ENCODE measurements at places on chromosomes 13 and 19.

GRCh38 chr19:1651568-1652291 is 685 bp downstream of the TCF3 start:
- no peak for DNase-seq

DNA sequence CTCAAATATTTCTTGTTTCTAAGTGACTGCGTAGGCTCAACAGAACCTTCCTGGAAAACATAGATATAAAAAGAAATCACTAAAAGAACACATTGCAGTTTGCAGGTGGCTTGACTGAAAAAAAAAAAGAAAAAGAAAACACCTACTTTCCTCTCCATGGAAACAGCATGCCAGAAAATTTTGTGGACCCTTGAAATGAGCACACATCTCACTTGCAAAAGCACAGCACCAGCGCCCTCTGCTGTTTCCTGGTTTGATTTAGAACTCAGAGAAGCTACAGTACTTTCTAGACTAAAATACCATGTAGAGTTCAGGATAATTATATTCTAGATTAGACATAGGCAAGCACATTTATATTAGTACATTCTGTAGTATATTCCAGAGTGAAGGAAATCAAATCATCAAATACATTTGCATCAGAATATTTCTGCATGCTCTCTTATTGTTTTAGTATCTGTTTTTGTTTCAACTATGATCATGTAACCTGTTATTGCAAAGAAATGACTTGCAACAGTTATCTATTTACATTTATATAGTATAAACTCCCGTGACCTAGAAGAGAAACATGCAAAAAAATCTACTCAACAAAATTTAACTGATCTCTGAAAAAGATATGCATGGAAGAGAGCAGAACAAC is 22.3 kb upstream of the XPO4 start:
- peak; percentile 61 for DNase-seq

DNA sequence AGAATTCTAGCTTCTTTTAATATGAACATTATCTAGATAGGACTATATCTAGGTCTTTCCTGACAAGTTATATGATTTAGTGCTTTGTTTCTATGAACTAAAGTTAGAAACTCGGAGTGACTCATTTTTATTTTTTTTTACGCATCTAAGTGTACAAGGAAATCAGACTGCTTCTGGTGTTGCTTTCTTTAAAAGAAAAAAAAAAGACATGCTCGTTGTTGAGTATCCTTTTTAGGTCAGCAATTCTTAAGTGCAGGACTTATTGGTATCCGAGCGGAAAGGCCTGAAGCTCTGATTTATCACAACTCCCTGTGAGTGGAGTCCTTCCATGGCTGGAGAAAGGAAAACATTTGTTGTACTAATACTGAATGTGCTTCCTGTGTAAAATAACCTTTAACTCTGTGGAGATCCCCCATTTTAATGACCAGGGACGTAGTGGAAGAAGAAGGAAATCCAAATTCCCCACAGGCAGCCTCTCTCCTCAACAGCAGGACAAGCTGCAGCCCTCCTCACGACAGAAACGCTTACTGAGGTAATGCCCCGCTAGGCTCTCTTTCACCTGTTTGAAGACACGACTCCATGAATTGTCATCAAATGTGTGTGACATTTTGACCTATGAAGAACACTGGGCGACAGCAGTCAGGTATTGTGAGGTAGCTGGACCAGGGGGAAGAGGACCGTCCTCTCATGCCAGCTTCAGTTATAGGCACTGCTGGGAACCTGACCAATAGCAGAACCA is 17.9 kb upstream of the POMP start:
- no peak for DNase-seq

- no peak for DNase-seq
These were observed 1002.4 kb upstream of the PCDH9 start for GRCh38 chr13:68232351-68233130.

DNA sequence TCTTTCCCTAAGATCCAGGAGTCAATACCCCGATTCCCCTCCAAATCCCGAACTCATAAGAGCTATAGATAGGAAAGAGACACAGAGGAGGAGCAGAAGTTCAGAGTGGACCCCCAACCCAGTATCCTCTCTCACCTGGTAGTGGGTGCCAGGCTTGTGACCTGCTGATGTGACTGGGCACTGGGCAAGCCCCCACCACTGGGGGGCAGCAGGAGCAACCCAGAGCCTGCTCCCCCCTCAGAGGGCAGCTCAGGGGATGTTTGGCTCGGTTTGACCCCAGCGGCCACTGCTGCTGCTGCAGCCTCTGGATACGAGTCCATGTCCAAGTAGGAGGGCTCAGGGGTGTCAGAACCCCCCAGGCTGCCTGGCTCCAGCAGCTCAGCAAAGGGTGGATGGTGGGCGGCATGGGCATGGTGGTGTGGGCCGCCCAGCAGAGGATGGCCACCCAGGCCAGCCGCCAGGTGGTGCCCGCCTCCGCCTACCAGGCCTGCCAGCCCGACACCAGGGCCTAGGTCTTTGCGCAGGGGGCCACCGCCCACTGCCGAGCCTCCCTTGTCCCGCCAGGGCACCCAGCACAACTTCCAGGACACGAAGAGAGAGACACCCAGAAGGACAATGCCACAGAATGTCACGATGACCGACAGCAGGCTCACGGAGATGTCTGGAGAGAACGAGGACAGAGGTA is 7.4 kb downstream of the SYT3 start:
- DNase-seq, result no peak

DNA sequence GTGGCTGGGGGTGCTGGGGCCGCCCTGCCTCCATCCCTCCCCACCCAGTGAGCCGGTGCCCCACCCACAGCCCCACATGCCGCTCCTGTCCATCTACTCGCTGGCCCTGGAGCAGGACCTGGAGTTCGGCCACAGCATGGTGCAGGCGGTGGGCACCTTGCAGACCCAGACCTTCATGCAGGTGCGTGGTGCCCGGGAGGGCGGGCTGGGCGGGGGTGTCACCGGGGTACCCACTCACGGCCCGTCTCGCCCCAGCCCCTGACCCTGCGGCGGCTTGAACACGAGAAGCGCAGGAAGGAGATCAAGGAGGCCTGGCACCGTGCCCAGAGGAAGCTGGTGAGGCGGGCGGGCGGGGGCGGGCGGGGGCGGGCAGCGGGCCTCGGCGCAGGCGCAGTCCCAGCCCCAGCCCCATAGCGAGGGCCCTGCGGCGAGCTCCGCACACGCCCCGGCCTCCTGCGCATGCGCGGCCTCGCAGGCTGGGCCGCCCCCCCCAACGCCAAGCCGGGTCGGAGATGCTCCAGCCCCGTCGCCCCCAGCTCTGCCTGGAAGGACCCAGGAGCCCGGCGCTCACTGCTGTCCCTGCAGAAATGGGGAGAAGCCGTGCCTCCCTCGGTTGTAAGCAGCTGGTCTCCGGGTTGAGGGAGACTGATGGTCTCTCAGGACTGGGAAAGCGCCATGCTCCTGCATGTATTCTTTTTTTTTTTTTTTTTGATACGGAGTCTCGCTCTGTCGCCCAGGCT is 7.7 kb downstream of the ARHGAP45 start:
- DNase-seq, result peak; percentile 80

- no peak for DNase-seq
These were observed 10.8 kb downstream of the LDLR start for GRCh38 chr19:11100049-11100448.

DNA sequence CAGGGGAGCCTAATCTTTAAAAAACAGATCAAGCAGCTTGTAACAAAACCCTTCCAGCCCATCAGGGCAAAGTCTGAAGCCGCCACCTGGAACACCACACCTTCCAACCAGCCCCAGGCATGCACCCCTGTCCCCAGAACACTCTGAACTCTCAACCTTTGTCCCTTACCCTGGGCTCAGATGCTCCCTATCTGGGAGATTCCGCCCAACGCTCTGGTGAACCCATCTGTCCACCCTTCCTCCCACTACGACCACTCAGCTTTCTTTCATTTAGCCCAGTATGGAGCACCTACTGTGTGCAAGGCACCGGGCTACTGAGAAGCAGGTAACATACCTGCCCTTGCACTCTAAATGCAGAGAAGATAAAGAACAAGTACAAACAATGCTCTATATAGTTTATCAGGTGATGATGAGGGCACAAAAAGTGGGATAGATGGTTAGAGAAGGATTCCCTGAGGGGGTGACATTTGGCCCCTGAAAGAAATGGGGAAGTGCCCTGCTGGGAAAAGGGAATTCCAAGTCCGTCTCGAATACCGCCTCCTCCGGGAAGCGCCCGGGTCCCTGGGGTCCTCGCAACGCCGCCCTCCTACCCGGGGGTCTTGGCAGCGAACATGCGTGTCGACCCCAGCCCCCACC is 629 bp downstream of the PEPD start:
- DNase-seq, result no peak

DNA sequence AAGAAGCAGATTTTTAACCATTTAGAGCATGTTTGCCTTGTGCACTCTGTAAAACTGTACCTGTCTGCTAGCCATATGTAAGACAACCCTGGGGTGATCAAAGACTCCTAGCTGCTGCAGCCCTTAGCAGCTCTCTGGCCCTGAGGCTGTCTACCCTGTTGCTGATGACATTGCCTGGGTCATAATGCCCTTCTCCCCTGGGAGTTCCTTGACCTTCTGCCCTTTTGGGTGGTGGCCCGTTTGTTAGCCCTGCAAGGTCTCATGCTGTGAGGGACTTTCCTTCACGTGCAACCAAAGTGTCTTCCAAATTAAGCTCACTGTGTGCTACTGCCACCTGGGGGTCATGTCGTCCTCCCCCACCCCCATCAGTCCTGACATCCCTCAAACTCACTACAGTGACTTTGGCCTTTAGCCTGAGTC is 7.4 kb downstream of the GPC6 start:
- no peak for DNase-seq

DNA sequence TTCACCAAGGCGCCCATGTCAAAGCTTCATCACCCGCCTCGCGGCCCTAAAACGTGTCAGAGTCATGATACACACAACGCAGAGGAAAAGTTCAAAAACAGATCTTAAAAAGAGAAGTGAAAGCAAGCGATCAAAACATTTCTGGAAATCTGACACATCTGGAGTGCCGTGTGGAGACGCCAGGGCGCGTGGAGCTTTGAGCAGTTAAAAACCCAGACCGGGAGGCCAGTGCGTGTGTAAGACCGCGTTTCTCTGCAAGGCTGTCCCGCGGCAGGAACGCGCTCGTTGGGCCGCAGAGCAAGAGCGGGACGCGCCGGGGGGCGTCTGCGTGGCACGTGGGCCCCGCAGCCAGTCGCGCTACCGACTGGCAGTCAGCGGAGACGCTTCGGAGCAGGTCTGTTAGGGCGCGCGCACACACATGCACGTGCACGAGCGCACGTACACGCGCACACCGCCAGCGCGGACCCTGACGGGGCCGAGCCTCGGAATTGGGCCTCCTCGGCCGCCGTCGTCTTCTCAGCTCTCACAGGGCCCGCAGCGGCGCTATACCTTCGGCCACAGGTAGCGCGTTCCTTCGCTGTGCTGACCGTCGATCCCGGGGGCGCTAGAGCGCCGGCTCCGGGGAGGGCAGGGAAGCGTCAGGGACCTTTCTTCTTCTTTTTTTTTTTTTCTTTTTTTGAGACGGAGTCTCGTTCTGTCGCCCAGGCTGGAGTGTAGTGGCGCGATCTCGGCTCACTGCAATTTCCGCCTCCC is 35.8 kb downstream of the RNF6 start:
- DNase-seq, result peak; percentile 92

- DNase-seq, result no peak
These were observed 340.2 kb downstream of the DIAPH3 start for GRCh38 chr13:59823486-59823885.

GRCh38 chr13:35293579-35294226 is 182.8 kb downstream of the MAB21L1 start:
- no peak for DNase-seq

- no peak for DNase-seq
These were observed 36.6 kb upstream of the ZNF429 start for GRCh38 chr19:21468791-21469190.

DNA sequence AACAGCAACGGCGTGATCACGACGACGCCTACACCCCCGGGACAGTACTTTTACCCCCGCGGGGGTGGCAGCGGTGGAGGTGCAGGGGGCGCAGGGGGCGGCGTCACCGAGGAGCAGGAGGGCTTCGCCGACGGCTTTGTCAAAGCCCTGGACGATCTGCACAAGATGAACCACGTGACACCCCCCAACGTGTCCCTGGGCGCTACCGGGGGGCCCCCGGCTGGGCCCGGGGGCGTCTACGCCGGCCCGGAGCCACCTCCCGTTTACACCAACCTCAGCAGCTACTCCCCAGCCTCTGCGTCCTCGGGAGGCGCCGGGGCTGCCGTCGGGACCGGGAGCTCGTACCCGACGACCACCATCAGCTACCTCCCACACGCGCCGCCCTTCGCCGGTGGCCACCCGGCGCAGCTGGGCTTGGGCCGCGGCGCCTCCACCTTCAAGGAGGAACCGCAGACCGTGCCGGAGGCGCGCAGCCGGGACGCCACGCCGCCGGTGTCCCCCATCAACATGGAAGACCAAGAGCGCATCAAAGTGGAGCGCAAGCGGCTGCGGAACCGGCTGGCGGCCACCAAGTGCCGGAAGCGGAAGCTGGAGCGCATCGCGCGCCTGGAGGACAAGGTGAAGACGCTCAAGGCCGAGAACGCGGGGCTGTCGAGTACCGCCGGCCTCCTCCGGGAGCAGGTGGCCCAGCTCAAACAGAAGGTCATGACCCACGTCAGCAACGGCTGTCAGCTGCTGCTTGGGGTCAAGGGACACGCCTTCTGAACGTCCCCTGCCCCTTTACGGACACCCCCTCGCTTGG is 966 bp downstream of the JUNB start:
- peak; percentile 46 for DNase-seq

GRCh38 chr13:51298812-51299211 is 40.7 kb upstream of the SERPINE3 start:
- DNase-seq, result no peak

- no peak for DNase-seq
These were observed 20.8 kb upstream of the SPACA7 start for GRCh38 chr13:112355274-112355838.

DNA sequence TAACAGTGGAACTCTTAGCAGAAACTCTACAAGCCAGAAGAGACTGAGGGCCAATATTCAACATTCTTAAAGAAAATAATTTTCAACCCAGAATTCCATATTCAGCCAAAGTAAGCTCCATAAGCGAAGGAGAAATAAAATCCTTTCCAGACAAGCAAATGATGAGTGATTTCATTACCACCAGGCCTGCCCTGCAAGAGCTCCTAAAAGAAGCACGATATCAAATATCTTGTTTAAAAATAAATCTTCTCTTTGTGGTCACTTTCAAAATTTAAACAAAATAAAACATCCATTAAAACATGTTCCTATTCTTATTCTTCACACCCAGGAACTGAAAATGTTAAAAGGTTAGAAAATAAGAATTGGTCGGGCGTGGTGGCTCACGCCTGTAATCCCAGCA is 13.7 kb downstream of the MICU2 start:
- no peak for DNase-seq

DNA sequence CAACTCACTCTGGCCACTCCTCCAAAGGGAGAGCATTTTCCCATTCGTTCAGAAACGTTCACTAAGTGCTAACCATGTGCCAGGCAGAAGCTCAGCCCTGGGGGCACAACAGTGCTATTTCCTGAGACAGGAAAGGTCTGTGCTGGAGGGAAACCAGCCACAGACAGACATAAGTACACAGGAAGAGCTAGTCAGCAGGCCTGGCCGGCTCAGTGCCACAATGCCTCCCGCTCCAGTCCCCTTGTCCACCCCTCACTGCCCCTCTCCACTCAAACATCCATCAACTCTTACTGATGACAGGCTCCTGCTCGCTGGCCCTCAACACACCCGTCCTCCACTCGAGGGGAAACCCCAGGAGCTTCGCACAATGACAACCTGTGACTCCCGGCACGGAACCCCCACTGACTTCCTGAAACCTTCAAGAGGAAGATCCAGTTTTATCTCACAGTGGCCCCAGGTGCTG is 11.3 kb upstream of the PLA2G4C start:
- DNase-seq, result peak; percentile 19

GRCh38 chr13:20370815-20371421 is 138.8 kb upstream of the GJB6 start:
- DNase-seq, result no peak

Data from GDM1 (cell line).